A549 treated with GW870086 at 1 μM for 4 hours (cell line): ENCODE measurements at places on chromosomes 16 and 17. TPM values are rescaled to one million over a fixed set of nuclear protein-coding genes. Genes with fewer than 3 reads are reported as not detected.

Gene MEOX1
- not detected in 5 replicates for total RNA-seq

Gene SSTR5
- 0.47 to 1.6 TPM (median 0.69 TPM) in 5 replicates for total RNA-seq

Gene KLHDC4
- total RNA-seq, result 41.1 to 45.2 TPM (median 42.5 TPM) in 5 replicates

Gene GAS2L2
- 0.07 to 0.12 TPM (median 0.09 TPM) in 3 of 5 replicates, not detected in the others for total RNA-seq

Gene NRN1L
- 0.28 to 0.52 TPM in 2 of 5 replicates, not detected in the others for total RNA-seq

Gene NPB
- 0.27 to 0.84 TPM (median 0.53 TPM) in 5 replicates for total RNA-seq

Gene SPATA2L
- total RNA-seq, result 9.7 to 12.5 TPM (median 11.6 TPM) in 5 replicates

Gene KPNA2
- total RNA-seq, result 445 to 497 TPM (median 462 TPM) in 5 replicates

Gene ATP2A3
- total RNA-seq, result 3.8 to 5.4 TPM (median 4.7 TPM) in 5 replicates

Gene NUPR1
- total RNA-seq, result 12.1 to 18.5 TPM (median 15.9 TPM) in 5 replicates

Gene OR1F1
- 0.18 to 0.67 TPM (median 0.35 TPM) in 4 of 5 replicates, not detected in the other for total RNA-seq

Gene XYLT1
- 0.65 to 1.3 TPM (median 0.94 TPM) in 5 replicates for total RNA-seq

Gene KRTAP3-2
- total RNA-seq, result 0.28 to 0.34 TPM (median 0.31 TPM) in 3 of 5 replicates, not detected in the others

Gene TPSG1
- 0.15 to 0.16 TPM in 2 of 5 replicates, not detected in the others for total RNA-seq

Gene FAM117A
- 1.2 to 1.3 TPM (median 1.2 TPM) in 5 replicates for total RNA-seq

Gene MYH2
- total RNA-seq, result not detected in 5 replicates

Gene PROCA1
- 0.88 to 1.8 TPM (median 1.3 TPM) in 5 replicates for total RNA-seq

Gene CD300LB
- 0.05 to 0.17 TPM (median 0.10 TPM) in 4 of 5 replicates, not detected in the other for total RNA-seq

Gene NOXO1
- total RNA-seq, result 0.25 to 0.58 TPM (median 0.37 TPM) in 3 of 5 replicates, not detected in the others

Gene TEKT3
- 0.35 TPM in 1 of 5 replicates, not detected in the others for total RNA-seq

Gene GP1BA
- total RNA-seq, result not detected in 5 replicates

Gene SHISA6
- total RNA-seq, result not detected in 5 replicates

Gene SDK2
- 0.54 to 1.0 TPM (median 0.92 TPM) in 5 replicates for total RNA-seq

Gene CD68
- total RNA-seq, result 25.6 to 35.0 TPM (median 28.2 TPM) in 5 replicates

Gene ST6GALNAC2
- 0.10 to 0.67 TPM (median 0.47 TPM) in 5 replicates for total RNA-seq

Gene C17orf78
- total RNA-seq, result not detected in 5 replicates

Gene CYGB
- total RNA-seq, result 0.56 to 1.6 TPM (median 1.0 TPM) in 5 replicates

Gene PRSS36
- total RNA-seq, result 0.59 to 1.5 TPM (median 1.1 TPM) in 5 replicates

Gene DNAI2
- total RNA-seq, result not detected in 5 replicates

Gene HBQ1
- total RNA-seq, result 6.0 to 9.4 TPM (median 6.9 TPM) in 5 replicates
